Fibroblast of lung (primary cell): ENCODE measurements at places on chromosomes 5 and 9. TPM values are rescaled to one million over a fixed set of nuclear protein-coding genes. Genes with fewer than 3 reads are reported as not detected.

The SPATA31D4 gene
- not detected in 2 replicates for total RNA-seq

The RNF183 gene
- total RNA-seq = not detected in 2 replicates

The NUTM2F gene
- total RNA-seq = not detected in 2 replicates

The GZMA gene
- total RNA-seq = not detected in 2 replicates

The WDR38 gene
- total RNA-seq = not detected in 2 replicates
